ENCODE measurements at places on chromosomes 5 and 9.

GRCh38 chr5:137273511-137273910 is 225.6 kb downstream of the SPOCK1 start:
- DNase-seq: no peak

DNA sequence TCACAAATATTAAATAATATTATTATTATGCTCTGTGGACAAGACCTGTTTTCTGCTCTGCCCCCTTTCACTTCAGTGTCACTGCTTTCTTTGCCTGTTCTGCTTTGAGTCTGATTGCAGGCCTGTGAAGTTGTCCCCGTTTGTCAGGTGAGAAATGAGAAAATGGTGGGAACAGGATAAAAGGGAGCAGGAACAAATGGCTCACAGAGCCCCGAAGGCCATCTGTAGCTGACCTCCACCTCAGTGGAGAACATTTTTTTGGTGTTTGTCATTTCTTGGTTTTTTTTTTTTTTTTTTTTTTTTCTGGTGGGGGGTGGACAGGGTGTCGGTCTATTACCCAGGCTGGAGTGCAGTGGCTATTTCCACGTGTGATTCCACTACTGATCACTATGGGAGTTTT is 13.2 kb upstream of the S100Z start:
- DNase-seq: no peak

DNA sequence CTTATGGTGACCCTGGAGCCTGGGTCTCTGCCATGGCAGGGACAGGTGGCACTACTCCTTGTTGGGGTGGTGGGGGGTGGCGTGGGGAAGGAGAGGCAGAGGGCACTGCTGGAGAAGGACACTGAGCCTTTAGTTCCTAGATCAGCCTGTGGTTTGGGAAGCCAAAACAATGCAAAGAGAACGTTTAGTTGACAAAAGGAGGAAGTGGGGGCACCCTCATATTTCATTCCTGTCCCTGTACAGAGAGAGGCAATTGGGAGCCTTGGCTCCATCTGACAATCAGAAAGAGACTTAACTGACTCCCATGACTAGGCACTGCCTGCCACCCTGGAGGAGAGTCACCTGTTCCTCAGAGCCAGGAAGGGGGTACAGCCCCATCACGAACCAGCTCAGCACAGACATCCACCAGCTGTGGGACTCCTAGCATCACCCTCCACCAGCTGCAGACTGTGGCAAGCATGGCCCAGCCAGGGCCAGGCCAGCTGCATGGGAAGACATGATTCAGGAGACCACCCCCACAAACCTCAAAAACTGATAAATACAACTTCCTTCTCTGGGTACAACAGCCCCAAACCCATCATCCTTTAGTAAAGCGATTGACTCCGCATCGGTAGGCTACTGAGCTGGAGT is 257.5 kb downstream of the HSPA4 start:
- DNase-seq: no peak

DNA sequence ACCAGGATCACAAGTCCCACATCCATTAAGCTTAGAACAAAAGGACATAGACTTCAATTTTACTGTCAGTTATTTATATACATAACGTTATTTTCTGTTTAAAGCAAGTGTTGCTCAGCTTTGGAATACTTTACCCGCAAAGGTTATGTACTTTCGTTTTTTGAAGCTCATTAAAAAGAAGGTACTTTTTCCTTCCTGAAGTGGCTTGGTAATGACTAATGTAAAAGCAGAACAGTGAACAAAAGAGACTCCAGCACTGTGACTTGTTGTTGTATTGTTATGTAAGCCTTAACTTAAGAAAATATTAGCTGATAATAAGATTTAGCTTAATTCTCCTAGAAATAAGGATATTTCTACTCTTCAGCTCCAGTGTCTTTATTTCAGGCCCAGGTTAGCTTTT is 97.3 kb upstream of the SLCO6A1 start:
- DNase-seq: no peak

DNA sequence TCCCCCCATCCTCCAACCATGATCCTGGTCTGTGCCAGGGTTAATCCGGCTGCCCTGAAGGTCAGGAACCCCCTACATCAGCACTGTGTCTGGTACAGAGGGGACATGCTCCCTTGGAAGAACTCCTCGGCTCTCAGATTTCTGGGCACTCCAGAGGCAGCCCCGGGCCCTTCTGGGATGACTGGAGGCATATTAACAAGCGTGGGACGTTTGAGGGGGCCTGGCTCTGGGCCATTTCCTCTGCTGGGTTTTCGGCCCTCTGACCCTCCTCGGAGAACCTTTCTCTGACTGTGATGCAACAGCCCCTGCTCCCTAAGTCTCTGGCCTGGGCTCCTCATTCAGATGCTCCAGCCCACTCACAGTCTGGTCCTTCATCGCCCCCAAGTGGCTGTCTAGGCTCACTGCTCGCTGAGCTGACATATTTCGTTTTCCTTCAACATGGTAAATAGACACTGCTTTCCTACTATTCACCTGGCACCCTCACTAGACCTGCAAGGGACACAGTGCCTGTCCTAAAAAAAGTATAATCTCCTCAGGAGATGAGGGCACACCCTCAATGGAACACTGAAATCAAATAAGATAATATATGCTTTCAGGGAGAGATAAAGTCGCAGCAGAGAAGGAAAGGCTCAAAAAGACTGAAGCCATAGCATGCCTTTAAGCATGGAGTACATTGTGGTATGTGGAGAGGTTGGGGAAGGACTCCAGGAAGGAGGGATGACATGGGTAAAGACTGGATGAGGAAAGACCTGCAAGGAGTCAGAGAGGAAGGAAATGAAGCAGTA is 404.7 kb upstream of the TRPC7 start:
- DNase-seq: no peak

GRCh38 chr9:132991351-132992300 is 13.1 kb downstream of the GFI1B start:
- DNase-seq: no peak

DNA sequence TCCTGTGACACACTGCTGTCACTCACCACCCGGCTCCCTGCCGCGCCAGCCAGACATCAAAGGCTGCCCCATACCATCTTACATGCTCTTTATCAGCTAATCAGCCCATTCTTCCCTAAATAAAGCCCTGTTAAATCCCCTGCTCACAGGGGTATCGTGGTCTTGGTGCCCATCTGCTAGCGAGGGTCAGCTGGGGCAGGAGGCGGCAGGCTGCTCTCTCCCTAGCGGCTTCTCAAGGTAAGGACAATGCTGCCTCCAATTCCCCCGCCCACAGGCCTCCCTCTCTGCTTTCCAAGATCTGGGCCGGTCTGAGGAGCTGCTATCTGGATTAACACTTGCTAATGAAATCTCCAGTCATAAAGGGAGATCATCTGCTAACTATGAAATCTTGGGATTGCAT is 26.8 kb downstream of the BARHL1 start:
- DNase-seq: no peak

Measured in fibroblast of skin of left quadriceps (primary cell).